ENCODE measurements at places on chromosomes 5 and 9.

GRCh38 chr5:150492621-150493020 lies 15.3 kb upstream of the NDST1 start:
- no peak for DNase-seq

DNA sequence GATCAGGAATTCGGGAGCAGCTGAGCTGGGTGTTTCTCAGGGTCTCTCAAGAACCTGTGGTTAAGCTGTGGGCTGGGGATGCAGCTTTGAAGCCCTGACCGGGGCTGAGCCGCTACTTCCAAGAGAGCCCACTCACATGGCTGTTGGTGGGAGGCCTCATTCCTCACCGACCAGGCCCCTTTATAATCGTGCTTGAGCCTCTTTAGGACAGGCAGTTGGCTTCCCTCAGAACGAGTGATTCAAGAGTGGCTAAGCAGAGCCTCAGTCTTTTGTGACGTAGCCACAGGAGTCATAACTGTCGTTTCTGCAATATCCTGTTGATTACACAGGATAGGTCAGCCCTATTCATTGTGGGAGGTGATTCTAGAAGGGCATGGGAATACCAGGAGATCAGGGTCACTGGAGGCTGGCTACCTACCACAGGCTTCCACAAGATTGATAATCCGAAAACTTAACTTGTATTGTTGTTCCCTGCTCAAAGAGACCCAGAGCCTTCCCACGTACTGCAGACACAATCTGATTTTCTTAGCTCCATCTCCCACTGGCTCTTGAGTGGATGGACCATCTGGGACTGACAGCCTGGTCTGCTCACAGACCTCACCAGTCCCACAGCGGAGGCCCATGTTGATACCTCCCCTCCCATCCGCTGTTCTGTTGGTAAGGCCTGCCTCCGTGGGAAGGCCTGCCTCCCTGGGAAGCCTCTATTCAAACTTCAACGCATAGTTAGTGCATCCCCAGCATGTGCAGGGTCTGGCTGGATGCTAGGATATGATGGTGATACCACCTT lies 3.0 kb upstream of the ERGIC1 start:
- no peak for DNase-seq

DNA sequence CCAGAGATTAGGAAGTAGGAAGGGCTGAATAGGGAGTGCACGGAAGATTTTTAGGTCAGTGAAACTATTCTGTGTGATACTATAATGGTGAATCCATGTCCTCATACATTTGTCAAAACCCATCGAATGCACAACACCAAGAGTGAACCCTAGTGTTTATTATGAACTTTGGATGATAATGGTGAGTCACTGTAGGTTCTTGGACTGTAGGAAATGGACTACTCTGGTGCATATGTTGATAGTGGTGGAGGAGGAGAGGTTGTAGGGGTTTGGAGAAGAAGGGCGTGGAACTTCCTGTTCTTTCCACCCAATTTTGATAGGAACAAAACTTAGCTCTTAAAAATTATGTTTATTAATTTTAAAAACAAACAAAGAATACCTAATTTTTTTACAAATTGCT lies 14.3 kb downstream of the CTSL start:
- DNase-seq = no peak

DNA sequence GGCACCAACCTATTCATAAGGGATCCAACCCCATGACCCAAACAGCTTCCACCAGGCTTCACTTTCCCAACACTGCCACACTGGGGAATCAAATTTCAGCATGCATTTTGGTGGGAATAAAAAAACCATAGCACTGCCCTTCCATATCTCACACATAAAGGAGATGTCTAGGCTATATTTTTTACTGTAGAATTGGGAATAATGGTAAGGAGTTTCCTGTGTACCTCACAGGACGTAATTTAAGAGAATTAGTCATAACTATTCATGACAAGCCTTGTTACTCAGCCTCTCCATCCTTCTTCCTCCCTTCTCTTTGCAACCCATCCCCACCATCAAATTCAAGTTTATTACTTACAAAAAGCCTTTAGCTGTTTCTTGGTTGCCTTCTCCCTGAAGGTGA lies 352.1 kb downstream of the MLLT3 start:
- DNase-seq = no peak

- DNase-seq = no peak
Measured at GRCh38 chr9:31119890-31120454, 1264.5 kb upstream of the ACO1 start.

DNA sequence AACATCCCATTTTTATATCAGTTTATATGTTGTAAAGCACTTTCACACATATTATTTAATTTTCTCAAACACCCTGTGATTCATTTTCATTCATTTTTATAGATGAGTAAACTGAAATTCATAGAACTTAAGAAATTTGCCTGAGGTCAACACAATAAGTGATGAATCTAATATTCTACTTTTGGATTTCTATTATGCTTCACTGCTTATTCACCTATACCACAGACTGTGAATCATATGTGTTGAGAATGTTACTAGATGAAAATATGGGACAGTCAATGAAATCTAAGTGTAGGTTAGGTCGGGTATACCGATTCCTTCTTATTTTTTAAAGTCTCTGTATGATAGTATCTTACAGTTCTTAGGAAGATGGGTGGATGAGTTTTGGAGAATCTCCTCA lies 24.8 kb downstream of the CDC37L1 start:
- no peak for DNase-seq

GRCh38 chr5:113093558-113093957 lies 117.0 kb downstream of the DCP2 start:
- no peak for DNase-seq

GRCh38 chr9:73845539-73845938 lies 651.6 kb upstream of the RORB start:
- DNase-seq = no peak

DNA sequence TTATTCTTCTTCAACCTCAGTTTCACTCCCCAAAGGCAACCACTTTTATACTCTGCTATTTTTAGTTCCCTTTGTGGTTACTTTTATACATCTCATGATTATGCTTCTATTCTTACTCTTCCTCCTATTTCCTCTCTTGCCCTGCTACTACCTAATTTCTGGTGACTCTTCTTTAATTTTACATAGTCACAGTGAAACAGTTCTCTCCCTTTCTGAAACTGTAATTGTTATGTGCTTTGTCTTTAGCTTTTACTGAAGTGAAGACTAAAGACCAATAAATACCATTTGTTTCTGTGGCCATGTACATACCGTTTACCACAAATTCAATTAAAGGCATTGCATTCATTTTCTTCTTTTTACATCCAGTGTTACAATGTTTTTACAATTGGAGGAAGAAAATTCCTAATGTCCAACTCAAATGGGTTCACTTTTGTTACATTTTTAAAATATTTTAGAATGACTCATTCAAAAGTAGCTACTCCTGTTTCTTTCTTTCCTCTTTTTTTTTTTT lies 410.6 kb downstream of the PSAT1 start:
- no peak for DNase-seq

Measured in esophagus squamous epithelium (tissue), 5 donors.